ENCODE measurements at places on chromosomes 6 and 20.

DNA sequence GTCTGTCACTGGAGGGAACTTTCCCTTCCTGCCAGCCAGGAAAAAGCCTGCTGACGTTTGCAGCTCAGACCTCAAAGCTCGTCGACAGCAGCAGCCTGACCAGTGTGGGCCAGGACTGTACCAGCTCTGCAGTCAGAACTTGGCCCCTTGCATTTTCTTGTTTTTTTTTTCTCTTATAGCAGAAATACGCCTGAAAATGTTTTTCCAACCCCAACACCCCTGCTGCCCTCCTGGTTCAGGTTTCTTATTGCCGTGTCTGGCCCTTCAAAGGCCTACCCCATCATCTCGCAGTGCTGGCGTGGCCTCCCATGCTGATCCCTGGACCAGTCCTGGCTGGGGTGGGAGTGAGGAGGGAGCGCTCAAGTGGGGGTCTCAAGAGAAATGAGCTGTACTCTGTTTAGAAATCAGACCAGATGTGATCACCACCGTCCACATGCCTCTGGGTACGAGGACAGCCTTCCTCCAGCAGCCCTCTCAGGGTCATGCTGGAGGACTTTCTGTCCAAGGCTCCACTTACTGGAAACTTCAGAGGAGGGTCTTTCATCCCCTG, 169.0 kb downstream of the FOXC1 start:
- DNase-seq = no peak

DNA sequence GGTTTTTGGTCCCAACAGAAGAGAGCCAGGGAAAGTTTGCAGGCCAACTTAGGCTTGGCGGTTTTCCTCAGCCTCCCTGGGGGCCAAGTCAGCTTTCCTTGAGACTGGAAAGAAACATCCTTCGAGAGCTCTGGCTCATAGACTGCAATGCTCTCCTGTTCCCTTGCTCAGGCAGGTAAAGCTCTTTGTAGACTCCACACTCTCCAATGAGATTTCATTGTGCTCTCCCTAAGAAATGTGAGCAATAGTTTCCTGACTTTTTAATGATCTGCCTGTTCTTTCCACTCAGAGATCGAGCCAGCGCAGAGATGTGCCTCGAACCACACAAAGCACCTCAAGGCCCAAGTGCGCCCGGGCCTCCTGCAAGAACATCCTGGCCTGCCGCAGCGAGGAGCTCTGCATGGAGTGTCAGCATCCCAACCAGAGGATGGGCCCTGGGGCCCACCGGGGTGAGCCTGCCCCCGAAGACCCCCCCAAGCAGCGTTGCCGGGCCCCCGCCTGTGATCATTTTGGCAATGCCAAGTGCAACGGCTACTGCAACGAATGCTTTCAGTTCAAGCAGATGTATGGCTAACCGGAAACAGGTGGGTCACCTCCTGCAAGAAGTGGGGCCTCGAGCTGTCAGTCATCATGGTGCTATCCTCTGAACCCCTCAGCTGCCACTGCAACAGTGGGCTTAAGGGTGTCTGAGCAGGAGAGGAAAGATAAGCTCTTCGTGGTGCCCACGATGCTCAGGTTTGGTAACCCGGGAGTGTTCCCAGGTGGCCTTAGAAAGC, 13.9 kb downstream of the TNFAIP3 start:
- no peak for DNase-seq

- no peak for DNase-seq
Observed at GRCh38 chr6:146902846-146903245, 301.4 kb upstream of the STXBP5 start.

- no peak for DNase-seq
Observed at GRCh38 chr20:53592992-53593465, 610 bp downstream of the ZNF217 start.

DNA sequence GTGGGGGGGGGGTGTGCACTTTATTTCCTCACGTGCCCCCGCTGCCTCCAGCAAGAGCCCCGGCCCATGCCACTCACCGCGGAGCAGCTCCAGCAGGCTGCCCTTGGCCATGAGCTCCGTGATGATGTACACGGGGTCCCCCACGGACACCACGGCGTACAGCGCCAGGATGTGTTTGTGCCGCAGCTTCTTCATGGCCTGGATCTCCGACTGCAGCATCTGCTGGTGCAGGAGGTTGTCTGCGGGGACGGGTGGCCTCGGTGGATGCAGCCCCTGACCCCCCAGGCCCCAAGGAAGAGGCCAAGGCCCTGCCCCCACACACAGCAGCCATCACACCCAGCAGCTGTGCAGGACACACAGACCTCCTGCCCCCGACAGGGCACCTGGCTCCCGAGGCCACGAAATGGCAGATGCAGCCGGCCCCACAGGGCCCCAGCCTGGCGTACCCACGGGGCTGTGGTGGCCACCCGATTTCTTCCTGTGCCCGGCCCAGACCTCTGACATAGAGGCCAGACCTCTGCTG, 4.7 kb downstream of the PTK6 start:
- no peak for DNase-seq

Data from activated T-cell treated with anti-CD3 and anti-CD28 coated beads for 1 hour (primary cell).